Right lobe of liver (tissue), 6 donors: ENCODE measurements at places on chromosomes 2 and 18. TPM values are rescaled to one million over a fixed set of nuclear protein-coding genes. Genes with fewer than 3 reads are reported as not detected.

The CYP1B1 gene
- total RNA-seq = 7.1 TPM

The INHA gene
- total RNA-seq = not detected

The CRYGC gene
- total RNA-seq = not detected

The POTEJ gene
- total RNA-seq = not detected

The ARHGEF4 gene
- 6.7 TPM for total RNA-seq

The TRIM43 gene
- total RNA-seq = not detected

The DCC gene
- 0.06 TPM for total RNA-seq

The CBLN2 gene
- not detected for total RNA-seq

The PTRHD1 gene
- total RNA-seq = 16.1 TPM

The FAM237A gene
- not detected for total RNA-seq

The IL1RL2 gene
- 2.4 TPM for total RNA-seq

The CRYBA2 gene
- not detected for total RNA-seq

The TOGARAM2 gene
- 0.06 TPM for total RNA-seq

The CCT7 gene
- total RNA-seq = 101 TPM

The REG3A gene
- not detected for total RNA-seq

The AQP12B gene
- not detected for total RNA-seq

The CRIM1 gene
- total RNA-seq = 20.1 TPM

The XDH gene
- 27.2 TPM for total RNA-seq

The AGXT gene
- total RNA-seq = 1,833 TPM

The DAW1 gene
- total RNA-seq = not detected

The RAX gene
- total RNA-seq = not detected

The EHD3 gene
- total RNA-seq = 10.6 TPM

The LRRTM1 gene
- not detected for total RNA-seq

The CASP8 gene
- 8.8 TPM for total RNA-seq

The SERPINB12 gene
- total RNA-seq = not detected

The CYTIP gene
- total RNA-seq = 2.2 TPM

The ECEL1 gene
- 0.80 TPM for total RNA-seq

The ABCG5 gene
- total RNA-seq = 54.0 TPM

The DPP10 gene
- total RNA-seq = 0.18 TPM

The GMPPA gene
- total RNA-seq = 42.1 TPM

The ERFE gene
- not detected for total RNA-seq

The ASNSD1 gene
- 29.4 TPM for total RNA-seq
